Stimulated activated CD8-positive, alpha-beta memory T cell treated with anti-CD3 and anti-CD28 coated beads, Interleukin-7, amount 100 ng/mL, for 48 hours (primary cell): ENCODE measurements at places on chromosomes 3 and 15.

DNA sequence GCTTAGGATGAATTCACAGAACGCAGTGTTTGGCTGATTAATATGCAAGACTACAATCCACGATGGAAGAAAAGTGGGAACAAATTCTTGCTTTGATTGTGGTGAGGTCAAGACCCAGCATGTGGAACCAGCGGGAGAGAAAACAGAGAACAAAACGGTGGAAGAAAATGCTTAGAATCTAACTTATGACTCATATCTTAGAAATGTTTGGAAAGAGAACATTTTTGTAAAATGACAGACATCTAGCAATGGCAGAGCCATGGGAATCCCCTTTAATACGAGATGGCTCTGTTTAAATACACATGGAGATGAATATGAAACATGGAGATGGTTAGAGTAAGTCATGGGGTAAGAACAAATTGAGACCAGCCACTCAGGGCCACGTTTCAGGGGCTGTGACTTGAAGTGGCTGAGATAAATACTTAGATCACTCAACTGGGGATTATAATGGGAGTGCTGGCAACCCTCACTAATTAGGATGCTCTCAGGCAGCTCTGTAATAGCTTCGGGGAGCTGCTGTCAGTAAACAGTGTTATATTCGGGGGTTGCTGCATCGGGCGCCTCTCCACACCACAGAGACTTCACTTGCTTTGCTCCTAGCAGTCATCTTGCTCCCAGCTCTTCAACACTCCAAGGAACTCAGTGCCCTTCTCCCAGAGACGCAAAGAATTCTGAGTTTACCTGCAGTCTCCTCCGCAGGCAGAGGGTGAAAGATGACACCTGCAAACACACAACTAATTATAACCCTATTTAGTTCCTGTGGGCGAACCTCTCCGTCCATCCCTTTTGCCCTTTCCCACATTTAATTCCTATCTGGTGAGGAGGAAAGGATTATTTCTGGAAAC, 68.0 kb upstream of the ONECUT1 start:
- no peak for DNase-seq

- DNase-seq: no peak
These were observed 9.4 kb downstream of the IMPG2 start for GRCh38 chr3:101310978-101311375.

- no peak for DNase-seq
These were observed 49.6 kb downstream of the PARP14 start for GRCh38 chr3:122730240-122730639.

DNA sequence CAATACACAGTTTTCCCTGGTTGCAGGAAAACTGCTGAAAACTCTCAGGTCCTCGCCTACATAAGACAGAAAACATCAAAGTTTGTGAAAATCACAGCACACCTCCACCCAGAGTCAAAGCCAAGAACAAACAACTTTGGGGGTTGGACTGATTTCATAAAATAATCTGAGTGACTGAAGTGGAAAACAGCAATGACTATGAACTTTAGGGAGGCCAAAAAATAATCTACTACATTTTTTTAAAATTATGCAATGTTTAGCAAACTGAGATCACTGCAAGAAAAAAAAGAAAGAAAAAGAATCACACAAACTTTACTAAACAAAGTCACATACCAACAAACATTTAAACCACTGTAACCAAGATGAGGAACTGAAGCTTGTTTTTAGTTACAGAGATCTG, 15.9 kb upstream of the FOXP1 start:
- DNase-seq: no peak

DNA sequence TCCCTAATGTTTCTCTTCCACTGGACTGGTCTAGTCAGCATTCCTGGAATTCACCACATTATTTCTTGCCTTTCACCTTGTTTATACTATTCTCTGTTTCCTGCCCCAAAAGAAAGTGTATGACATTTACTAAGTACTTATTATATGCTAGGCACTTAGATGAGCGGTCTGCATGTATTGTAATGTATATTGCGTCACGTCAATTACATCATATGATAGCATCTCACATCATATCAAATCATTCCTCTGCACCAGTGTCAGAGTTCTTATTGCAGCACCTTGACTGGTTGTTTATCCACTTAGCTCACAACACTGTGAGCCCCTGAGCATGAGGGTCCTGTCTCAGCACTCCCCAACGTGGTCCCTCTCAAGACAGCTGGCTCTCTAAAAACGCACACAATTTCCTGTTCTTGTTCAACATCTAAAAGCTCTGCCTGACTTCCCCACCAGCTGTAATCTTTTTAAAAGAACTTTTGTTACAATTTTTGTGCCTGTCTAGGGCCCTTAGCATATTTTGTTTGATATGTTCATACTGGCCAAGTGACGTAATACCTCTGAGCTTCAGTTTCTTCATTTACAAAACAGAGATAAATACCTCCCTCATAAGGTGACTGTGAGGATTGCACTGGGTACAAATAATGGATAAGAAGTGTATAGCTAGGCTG, 58.8 kb downstream of the ARHGAP31 start:
- no peak for DNase-seq
